Brain (organoid and tissue), 16 donors: ENCODE measurements at places on chromosomes 3 and 15. TPM values are rescaled to one million over a fixed set of nuclear protein-coding genes. Genes with fewer than 3 reads are reported as not detected.

Gene DNASE1L3
- polyA plus RNA-seq, result 0.80 TPM

Gene CALML4
- 2.5 TPM for polyA plus RNA-seq

Gene ENTPD3
- polyA plus RNA-seq, result 2.6 TPM

Gene CADPS
- 34.1 TPM for polyA plus RNA-seq

Gene CFAP100
- polyA plus RNA-seq, result not detected

Gene CFAP91
- 2.1 TPM for polyA plus RNA-seq

Gene GOLGA6L7
- polyA plus RNA-seq, result not detected

Gene GRAMD2A
- polyA plus RNA-seq, result 3.0 TPM

Gene GOLGA8T
- not detected for polyA plus RNA-seq

Gene CHRFAM7A
- polyA plus RNA-seq, result 0.61 TPM

Gene GREM1
- 4.4 TPM for polyA plus RNA-seq

Gene EXOG
- polyA plus RNA-seq, result 8.3 TPM
